HT-29 (cell line): ENCODE measurements at places on chromosomes 12 and 14. TPM values are rescaled to one million over a fixed set of nuclear protein-coding genes. Genes with fewer than 3 reads are reported as not detected.

The IL26 gene
- total RNA-seq, result not detected in 2 replicates

DNA sequence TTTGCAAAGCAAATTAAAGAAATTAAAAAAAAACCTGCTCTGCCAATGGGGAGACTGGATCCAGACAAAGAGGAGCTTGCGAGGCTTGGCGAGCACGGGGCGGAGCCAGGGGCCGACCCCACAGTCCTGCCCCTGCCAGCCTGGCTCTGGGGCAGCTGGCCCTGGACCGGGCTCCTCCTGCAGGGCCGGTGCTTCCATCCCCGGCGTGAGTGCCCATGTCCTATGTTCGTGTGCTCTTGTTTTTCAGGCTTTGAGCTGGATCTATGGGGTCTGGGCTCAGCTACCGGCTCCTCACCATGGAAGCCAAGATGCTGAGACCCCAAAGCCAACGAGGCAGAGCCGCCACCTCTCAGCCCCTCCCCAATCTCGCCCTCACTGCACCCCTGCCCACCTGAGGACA is 176.8 kb downstream of the KIF26A start:
- no peak for DNase-seq

The SCN8A gene
- total RNA-seq, result 0.05 and 0.71 TPM in 2 replicates

DNA sequence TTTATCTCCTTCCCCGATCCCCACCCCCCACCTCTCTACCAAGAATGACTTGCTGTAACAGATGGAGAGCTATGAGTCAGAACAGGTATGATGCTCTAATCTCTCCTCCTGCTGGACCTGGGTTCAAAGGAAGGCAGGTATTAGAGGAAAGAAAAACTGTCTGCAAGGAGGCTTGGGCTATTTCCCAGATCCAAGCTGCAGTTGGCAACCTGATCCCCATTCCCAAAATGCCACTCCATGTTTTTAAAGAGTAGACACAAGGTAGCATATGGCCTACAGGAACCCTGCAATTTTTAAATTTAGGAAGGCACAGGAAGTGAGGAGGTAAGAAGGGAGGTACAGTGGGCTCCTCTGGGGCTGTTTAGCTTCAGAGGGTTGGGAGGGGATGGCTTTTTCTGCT is 33.0 kb downstream of the SRRM4 start:
- no peak for DNase-seq

- DNase-seq, result no peak
Observed at GRCh38 chr14:68566075-68566474, 226.8 kb downstream of the ZFP36L1 start.
